Thymus (tissue), 14 donors: ENCODE measurements at places on chromosomes 2 and 18. TPM values are rescaled to one million over a fixed set of nuclear protein-coding genes. Genes with fewer than 3 reads are reported as not detected.

- DNase-seq, result no peak
- H3K4me1 ChIP-seq, result no peaks in the 10 kb centered on the region
- H3K27ac ChIP-seq, result no peak overlapping the region
- no peak overlapping the region for H3K4me3 ChIP-seq
- H3K27me3 ChIP-seq, result no peaks in the 10 kb centered on the region
- no peaks in the 10 kb centered on the region for H3K36me3 ChIP-seq
These were observed 273.7 kb upstream of the UBE2E3 start for GRCh38 chr2:180706694-180707093.

- no peaks in the 10 kb centered on the region for H3K36me3 ChIP-seq
- H3K4me1 ChIP-seq, result peaks cover 5% of the 10 kb centered on the region
- H3K27ac ChIP-seq, result peak overlapping the region; percentile 55
- no peak overlapping the region for H3K4me3 ChIP-seq
These were observed 138.4 kb downstream of the LAMA3 start for GRCh38 chr18:23827681-23828080.

DNA sequence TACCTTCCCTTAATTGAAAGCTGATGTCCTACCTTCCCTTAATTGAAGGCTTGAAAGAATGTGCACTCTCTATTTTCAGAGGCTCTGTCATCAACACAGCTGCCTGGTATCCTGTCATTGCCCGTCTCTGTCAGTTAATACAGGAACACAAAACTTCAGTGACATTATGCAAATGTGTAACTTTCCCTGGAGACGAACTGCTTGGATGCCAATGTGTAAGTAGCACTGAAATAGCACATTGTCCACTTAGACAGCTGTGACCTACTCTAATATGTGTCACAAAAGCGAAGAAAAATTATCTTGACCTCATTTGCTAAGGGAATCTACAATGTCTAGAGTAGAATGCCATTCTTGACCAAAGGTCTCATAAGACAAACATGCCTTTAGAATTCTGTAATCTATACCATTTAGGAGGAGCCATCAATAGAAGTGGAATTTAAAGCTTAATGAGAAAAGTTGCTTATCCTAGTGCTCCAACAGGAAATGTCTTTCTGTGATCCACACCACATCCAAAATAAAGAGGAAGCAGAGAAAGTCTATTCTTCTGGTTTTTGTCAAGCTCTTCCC is 138.1 kb downstream of the BARD1 start:
- no peaks in the 10 kb centered on the region for H3K4me1 ChIP-seq
- H3K27ac ChIP-seq, result no peak overlapping the region
- no peak for DNase-seq
- no peaks in the 10 kb centered on the region for H3K36me3 ChIP-seq
- H3K27me3 ChIP-seq, result no peaks in the 10 kb centered on the region

DNA sequence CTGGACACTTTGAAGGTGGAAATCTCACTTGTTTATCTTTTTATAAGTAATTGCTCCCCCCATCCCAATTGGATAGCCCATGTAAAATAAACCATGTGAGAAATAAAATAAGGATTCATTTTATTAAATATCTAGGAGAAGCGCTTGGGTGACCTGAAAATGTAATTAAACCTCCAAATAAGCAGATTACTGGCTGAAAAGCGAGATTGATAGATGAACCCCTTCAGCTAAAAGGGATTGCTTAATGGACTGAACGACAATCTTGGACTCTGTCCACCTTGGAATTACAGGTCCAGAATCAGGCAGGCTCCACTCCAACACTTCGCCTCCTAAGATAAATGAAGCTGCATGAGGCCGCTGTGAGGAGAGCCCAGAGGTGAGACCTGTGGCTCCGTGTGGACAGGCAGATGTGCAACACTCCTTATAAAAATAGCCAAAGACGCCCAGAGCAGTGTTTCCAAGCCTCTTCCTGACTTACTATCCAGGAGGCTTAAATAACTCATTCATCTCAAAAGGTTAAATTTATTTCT is 441.5 kb downstream of the MTX2 start:
- no peaks in the 10 kb centered on the region for H3K4me1 ChIP-seq
- H3K36me3 ChIP-seq, result no peaks in the 10 kb centered on the region
- no peak overlapping the region for H3K27ac ChIP-seq

- no peaks in the 10 kb centered on the region for H3K36me3 ChIP-seq
- H3K4me1 ChIP-seq, result no peaks in the 10 kb centered on the region
- no peaks in the 10 kb centered on the region for H3K27me3 ChIP-seq
- H3K27ac ChIP-seq, result no peak overlapping the region
- H3K4me3 ChIP-seq, result no peak overlapping the region
- no peak for DNase-seq
These were observed 30.3 kb downstream of the ICA1L start for GRCh38 chr2:202841090-202841867.

DNA sequence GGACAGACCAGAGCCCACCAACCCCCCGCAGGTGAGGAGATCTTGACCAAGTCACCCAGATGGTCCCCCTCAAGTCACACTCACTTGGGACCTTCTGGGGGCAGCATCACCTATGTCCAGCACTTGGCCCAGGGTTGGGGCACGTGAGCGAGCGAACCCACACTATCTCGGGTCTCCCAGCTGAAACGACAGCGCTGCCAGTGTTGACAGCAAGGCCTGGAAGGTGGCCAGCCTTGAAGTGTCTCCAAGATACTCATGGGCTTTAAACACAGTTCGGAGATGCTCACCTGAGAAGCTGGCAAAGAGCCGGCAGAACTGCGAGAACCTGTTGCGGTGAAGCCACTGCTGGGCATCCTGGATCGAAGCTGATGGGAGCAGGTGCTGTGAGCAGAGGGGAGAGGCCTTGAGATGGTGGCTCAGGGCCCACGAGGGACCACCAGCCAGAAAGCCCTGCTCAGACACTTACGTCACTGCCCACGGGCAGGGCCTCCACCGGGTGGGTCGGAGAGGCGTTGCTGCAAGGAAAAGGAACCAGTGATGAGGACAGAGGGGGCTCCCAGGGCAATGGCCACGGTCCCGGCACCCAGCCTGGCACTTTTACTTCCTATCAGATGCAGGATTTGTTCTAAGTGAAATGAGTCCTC is 47.5 kb downstream of the TFCP2L1 start:
- DNase-seq, result no peak
- H3K36me3 ChIP-seq, result no peaks in the 10 kb centered on the region
- no peaks in the 10 kb centered on the region for H3K27me3 ChIP-seq
- H3K4me3 ChIP-seq, result no peak overlapping the region

GRCh38 chr2:128280158-128280871 is 38.4 kb downstream of the HS6ST1 start:
- no peaks in the 10 kb centered on the region for H3K27me3 ChIP-seq
- no peak overlapping the region for H3K4me3 ChIP-seq

DNA sequence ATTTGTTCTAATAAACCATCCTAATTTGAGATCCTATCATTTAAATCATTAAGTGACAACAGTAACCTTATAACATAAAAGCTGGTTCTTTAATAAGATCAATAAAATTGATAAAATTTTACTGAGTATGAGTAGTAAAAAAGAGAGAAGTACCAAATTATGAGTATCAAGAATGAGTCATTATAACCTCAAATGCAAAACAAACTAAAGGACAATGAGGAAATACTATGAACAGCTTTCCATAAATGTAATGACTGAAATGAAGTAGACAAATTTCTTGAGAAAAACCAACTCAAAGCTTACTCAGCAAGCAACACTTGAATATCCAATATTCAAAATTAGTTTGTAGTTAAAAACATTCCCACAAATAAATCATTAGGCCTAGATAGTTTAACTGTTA is 433.0 kb downstream of the ZEB2 start:
- no peaks in the 10 kb centered on the region for H3K4me1 ChIP-seq
- H3K36me3 ChIP-seq, result no peaks in the 10 kb centered on the region
- H3K4me3 ChIP-seq, result no peak overlapping the region

DNA sequence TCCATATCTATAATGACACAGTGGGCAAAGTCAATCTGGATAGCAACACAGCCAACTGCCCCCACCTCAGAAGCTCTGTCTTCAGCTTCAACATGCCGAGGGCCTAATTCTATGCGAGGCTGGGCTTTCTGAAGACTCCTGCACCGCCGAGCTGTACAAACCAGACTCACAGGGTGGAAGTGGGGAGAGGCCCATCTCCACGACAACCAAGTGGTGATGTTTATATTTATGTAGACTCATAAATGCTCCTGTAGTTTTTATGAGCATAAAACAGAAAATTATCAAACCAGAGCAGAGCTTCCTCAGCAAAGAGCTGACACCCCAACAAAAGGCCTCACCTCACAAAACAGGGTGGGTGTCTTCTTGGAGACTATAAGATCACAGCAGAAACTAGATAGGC is 77.0 kb upstream of the LGALSL start:
- no peak overlapping the region for H3K27ac ChIP-seq
- H3K27me3 ChIP-seq, result no peaks in the 10 kb centered on the region
- H3K36me3 ChIP-seq, result no peaks in the 10 kb centered on the region
- H3K4me1 ChIP-seq, result no peaks in the 10 kb centered on the region

- H3K27ac ChIP-seq, result no peak overlapping the region
- DNase-seq, result no peak
- H3K27me3 ChIP-seq, result no peaks in the 10 kb centered on the region
- no peaks in the 10 kb centered on the region for H3K4me1 ChIP-seq
- H3K36me3 ChIP-seq, result no peaks in the 10 kb centered on the region
These were observed 48.4 kb upstream of the STAM2 start for GRCh38 chr2:152223977-152224376.

GRCh38 chr18:71114550-71115210 is 825.8 kb downstream of the SOCS6 start:
- no peaks in the 10 kb centered on the region for H3K36me3 ChIP-seq
- no peaks in the 10 kb centered on the region for H3K4me1 ChIP-seq
- H3K27ac ChIP-seq, result no peak overlapping the region

DNA sequence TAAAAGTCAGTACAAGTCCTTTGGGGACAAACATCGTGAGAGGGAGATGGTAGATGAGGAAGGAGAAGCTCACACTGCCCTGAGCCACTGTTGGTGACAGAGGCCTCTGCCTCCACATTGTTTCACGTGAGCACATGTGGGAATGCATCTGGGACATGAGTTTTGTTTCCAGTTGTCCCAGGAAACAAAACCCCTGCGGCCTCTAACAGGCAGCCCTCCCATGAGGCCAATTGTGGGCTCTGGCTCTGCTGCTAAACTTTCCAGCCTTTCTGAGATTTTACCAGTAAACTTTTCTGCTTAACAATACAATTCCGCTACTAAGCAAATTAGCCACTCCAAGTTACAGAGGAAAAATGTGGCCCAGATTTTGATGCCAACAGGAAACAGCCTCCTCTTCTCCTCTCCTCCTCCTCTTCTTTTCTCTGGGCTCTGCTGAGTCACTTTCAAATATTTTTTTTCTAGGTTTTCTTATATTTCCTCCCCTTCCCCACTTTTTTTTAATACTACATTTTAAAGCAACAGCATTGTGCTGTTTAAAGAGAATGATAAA is 23.4 kb upstream of the LRRC30 start:
- no peaks in the 10 kb centered on the region for H3K36me3 ChIP-seq
- no peaks in the 10 kb centered on the region for H3K4me1 ChIP-seq
- DNase-seq, result no peak

DNA sequence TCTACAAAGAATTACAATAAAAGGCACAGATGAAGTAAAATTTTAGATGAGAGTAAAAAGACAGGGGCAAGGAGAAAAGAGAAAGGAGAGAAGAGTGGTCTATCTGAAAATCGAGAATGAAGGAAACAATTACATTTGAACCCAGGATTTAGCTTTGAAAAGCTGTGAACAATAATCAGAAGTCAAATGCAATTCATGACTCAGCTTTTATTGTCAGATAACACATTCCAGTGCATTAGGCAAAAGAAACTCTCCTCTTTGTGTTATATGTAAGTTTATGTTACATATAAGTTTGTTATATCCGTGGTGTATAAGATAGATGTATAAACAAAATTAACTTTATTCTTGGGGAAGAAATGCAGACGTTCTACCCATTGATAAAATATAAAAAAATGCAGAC is 284.5 kb downstream of the GBX2 start:
- H3K4me3 ChIP-seq, result no peak overlapping the region
- H3K27ac ChIP-seq, result no peak overlapping the region
- H3K36me3 ChIP-seq, result no peaks in the 10 kb centered on the region
- no peak for DNase-seq

GRCh38 chr2:217033186-217033585 is 173.3 kb upstream of the TNP1 start:
- no peak overlapping the region for H3K4me3 ChIP-seq
- no peak overlapping the region for H3K27ac ChIP-seq
- H3K27me3 ChIP-seq, result no peaks in the 10 kb centered on the region

DNA sequence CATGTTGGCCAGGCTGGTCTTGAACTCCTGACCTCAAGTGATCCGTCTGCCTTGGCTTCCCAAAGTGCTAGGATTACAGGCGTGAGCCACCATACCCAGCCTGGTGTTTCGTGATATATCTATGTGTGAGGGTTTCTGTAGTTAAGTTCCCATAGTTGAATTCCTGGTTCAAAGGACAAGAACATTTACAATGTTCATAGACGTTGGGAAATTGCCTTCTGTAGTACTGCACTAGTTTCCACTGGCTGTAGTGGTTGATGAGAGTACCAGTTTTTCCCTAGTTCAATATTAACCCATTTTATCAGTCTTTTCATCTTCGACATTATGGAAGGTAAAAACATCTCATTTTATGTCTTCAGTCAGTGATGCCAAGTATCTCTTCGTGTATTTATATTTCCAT is 171.0 kb downstream of the NEDD4L start:
- no peaks in the 10 kb centered on the region for H3K36me3 ChIP-seq
- H3K4me1 ChIP-seq, result no peaks in the 10 kb centered on the region
- H3K27me3 ChIP-seq, result no peaks in the 10 kb centered on the region
- H3K27ac ChIP-seq, result no peak overlapping the region
- DNase-seq, result no peak

GRCh38 chr2:180938451-180938850 is 42.0 kb upstream of the UBE2E3 start:
- no peak for DNase-seq
- H3K4me1 ChIP-seq, result no peaks in the 10 kb centered on the region
- H3K27ac ChIP-seq, result no peak overlapping the region
- no peaks in the 10 kb centered on the region for H3K36me3 ChIP-seq
- no peaks in the 10 kb centered on the region for H3K27me3 ChIP-seq

DNA sequence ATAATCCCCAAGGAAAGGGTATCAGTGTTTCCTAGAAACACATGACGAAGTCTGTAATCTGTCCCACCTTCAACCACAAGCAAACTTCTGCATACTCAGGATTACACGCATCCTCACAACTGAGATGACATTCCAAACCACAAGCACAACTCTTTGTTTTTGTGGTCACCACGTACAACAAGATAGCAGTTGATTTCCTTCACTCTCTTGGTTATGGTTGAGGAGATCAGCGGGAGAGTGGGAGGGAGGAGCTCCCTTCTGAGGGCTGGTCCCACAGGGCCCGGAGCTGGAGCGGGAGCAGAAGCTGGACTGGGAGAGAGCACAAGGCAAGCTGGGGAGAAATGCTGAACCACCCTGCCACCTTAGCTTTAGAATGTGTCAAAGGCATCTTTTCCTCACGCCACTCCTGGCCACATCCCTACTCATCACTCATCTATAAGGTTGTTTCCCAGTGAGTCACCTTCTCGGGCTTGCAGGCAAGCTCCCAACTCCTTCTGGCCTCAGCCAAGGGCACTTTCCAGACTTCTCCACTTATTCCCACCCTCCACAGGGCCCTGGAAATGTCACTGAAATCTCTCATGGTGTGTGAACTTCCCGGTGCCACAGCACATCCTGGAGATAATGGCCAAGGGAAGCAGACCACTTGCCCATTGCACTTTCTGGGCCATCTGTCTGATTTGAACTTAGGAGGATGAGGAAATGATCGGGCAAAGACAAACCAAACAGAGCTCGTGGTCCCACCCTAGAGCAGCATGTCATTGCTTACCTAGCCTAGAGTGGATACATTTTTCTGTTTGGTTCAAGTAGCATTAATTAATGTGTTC is 98.9 kb upstream of the LGALSL start:
- peaks cover 9% of the 10 kb centered on the region for H3K27me3 ChIP-seq
- H3K4me3 ChIP-seq, result no peak overlapping the region
- H3K4me1 ChIP-seq, result peaks cover 3% of the 10 kb centered on the region

CIB4 gene
- total RNA-seq, result 0.19 TPM

ERBB4 gene
- total RNA-seq, result 0.19 TPM

ACSL3 gene
- total RNA-seq, result 40.7 TPM

APOB gene
- 0.09 TPM for total RNA-seq

TNS1 gene
- total RNA-seq, result 8.3 TPM

ALPP gene
- total RNA-seq, result 0.09 TPM

DSC3 gene
- 6.9 TPM for total RNA-seq

NGEF gene
- 0.14 TPM for total RNA-seq
